Stimulated activated CD8-positive, alpha-beta memory T cell treated with anti-CD3 and anti-CD28 coated beads, Interleukin-7, amount 100 ng/mL, for 1 hour (primary cell): ENCODE measurements at places on chromosomes 6 and 20.

DNA sequence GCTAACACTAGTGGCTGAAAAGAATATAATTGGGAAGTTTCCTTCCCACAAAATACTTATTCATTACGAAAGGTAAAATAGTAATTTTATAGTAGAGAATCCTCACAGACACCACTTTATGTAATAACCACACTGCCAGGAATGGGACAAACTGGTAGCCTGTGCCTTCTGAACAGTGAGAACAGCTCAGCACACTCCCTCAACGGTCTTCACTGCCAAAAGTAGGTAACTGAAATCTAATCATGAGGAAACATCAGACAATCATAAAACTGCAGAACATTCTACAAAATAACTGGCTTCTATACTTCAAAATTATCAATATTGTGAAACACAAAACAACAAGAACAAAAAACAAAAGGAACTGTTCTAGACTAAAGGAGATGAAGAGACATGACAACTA is 44.1 kb downstream of the NUP153 start:
- no peak for DNase-seq

GRCh38 chr6:36824253-36824652 is 15.0 kb downstream of the CPNE5 start:
- no peak for DNase-seq

GRCh38 chr6:170296423-170296745 is 5.5 kb upstream of the DLL1 start:
- DNase-seq, result no peak

DNA sequence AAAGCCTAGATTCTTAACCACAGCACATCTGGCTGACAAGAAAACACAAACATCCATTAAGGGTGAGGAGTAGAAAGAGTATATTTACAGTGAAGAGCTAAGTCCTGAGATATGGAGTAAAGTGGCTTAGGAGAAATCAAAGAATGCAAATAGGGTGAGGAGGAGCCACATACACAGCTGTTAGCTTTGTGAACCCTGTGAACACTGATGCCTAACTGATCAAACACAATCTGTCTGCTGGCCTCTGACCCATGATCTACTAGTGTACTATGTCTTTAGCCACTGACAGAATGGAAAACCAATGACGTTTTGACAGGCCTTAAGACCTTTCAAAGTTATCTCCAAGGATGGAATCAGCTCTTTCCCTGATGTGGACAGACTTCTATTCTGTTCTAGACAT is 75.2 kb downstream of the ZHX3 start:
- DNase-seq, result no peak

DNA sequence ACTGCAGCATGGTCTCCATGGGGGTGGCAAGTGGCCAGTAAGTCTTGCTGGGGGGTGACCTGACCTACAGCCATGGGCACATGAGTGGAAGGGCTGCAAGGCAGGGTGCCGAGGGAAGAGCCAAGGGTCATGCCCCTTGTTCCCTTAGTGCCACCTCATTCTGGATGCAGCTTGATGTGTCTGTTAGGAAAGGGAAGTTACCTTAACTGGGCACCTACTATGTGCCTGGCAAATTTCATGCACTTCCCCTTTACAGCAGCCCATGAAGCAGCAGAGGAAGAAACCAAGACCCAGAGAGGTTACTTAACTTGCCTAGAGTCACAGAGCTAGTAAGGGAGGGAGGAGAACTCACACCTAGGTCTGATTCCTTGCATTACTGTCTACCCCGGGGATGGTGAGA is 174.0 kb downstream of the MRPL14 start:
- DNase-seq, result no peak

GRCh38 chr6:136669299-136669699 is 119.1 kb upstream of the MAP7 start:
- DNase-seq, result no peak

DNA sequence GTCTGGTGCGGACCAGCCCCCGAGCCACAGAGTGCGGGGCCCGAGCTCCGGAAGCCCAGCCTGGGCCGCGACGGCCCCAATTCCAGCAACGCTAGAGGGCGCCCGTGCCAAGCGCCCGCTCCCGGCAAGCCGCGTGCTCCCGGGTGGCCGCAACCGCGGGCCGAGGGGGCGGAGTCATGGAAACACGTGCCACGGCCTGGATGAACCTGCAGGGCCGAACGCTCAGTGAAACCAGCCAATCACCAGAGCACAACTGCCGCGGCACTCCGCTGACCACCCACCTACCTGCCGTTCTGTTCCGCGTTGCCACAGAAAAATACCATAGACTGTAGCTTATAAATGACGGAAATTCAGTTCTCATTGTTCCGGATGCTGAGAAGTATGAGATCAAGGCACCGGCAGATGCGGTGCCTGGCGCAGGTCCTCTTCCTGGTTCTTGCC is 85.7 kb upstream of the FOXC1 start:
- peak; percentile 21 for DNase-seq
